ENCODE measurements at places on chromosomes 3 and 15. TPM values are rescaled to one million over a fixed set of nuclear protein-coding genes. Genes with fewer than 3 reads are reported as not detected.

The KIF23 gene
- total RNA-seq = 67.3 TPM

The ADAMTS17 gene
- total RNA-seq = 2.3 TPM

The PTH1R gene
- total RNA-seq = 0.34 TPM

The USP13 gene
- 25.2 TPM for total RNA-seq

The CFAP100 gene
- total RNA-seq = 1.1 TPM

The CACNA1D gene
- total RNA-seq = 1.1 TPM

The SKOR1 gene
- total RNA-seq = 0.49 TPM

The DENND4A gene
- total RNA-seq = 11.2 TPM

The SLC2A2 gene
- total RNA-seq = not detected

The CGNL1 gene
- 1.2 TPM for total RNA-seq

The SNX33 gene
- total RNA-seq = 22.2 TPM
